ENCODE measurements at places on chromosomes 4 and X. TPM values are rescaled to one million over a fixed set of nuclear protein-coding genes. Genes with fewer than 3 reads are reported as not detected.

RS1 gene
- not detected for total RNA-seq

- DNase-seq = no peak
These were observed 220.2 kb upstream of the MAD2L1 start for GRCh38 chr4:120286813-120287212.

DNA sequence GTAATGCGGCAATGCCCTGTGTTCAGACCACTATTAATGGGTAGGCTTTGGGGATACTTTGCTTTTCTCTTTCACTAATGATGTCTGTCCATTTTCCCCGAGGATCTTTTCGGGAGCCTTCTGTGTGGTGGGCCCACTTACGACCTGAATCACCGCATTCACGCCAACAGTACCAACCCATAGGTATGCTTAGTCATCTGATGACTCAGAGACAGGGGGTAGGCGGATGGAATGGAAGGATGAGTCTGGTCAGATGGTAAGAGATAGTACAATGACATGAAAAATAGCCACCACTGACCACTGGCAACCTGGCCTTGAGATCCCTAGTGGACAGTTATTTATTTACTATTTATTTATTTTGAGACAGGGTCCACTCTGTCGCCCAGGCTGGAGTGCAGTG is 76.0 kb upstream of the DHRSX start:
- DNase-seq = no peak

- DNase-seq = no peak
These were observed 3.5 kb upstream of the TIMP1 start for GRCh38 chrX:47578692-47579091.

DNA sequence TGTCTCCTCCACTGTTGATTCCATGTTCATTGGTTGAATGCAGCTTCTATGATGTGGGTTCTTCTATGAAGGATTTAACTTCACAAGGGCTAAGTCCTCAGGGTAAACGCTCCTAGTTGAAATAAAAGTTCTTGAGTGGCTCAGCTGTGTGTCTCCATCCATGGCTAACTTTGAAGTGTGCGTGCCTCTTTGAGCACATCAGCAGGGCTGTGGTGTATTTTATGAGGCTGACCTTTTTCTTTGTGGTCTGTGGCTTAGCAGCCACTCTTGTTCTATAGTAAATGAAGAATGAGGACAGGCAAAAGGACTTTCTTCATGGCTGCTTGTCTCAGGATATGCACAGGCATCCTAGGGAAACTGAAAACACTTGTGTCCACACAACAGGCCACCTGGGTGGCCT is 88.5 kb downstream of the KIT start:
- no peak for DNase-seq

DNA sequence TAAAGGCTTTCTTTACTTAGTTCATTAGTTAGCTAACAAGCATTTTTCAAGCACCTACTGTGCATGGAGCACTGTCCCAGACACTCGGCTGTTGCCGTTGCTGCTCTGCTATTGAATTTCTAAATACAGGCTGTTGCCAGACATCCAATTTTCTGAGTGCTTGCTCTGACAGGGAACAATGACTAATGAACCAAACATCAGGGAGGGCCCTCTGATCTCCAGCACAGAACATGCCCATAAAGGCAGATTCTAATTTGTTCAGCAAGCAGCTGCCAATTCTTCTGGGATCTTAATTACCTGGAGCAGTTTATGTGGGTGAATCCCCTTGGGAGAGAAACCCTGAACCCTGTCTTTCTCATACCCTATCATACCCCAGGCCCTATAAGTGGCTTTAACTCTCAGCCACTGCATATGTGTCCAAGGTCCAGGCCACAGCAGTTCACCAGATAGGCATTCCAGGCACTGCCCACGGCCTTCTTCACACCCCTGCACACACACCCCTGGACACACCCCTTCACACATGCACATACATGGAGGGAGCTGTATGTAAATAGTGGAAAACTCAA is 27.9 kb downstream of the TSC22D3 start:
- DNase-seq = no peak

RAB33A gene
- 18.5 TPM for total RNA-seq

TRPC5OS gene
- total RNA-seq = not detected

MID2 gene
- 5.5 TPM for total RNA-seq

GRCh38 chr4:147938496-147938895 is 206.6 kb downstream of the ARHGAP10 start:
- DNase-seq = no peak

GRCh38 chr4:18106620-18107019 is 85.1 kb upstream of the LCORL start:
- DNase-seq = no peak

EVC2 gene
- 7.2 TPM for total RNA-seq

- no peak for DNase-seq
These were observed 358.4 kb upstream of the MAGEB16 start for GRCh38 chrX:35439692-35440091.

CT83 gene
- total RNA-seq = not detected

DNA sequence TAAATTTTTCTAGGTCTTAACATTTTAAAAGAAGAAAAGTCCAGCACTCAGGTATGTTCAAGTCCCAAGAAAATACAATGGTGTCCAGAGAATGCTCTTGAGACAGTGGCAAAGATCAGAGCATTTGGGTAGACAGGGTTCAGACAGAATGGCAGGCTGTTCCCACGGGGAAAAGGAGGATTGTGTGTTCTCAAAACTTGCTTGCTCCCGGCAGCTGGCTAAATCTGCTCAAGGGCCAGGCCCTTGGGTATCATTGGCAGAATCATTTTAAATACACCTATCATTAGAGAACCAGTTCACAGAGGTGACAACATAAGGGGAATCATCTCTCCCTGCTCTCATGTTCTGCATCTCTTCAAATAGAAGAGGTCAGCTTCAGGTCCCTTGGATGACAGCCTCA is 456.3 kb downstream of the DTHD1 start:
- DNase-seq = no peak

AFP gene
- total RNA-seq = not detected
